ENCODE measurements at places on chromosomes 5 and 9.

- no peak for DNase-seq
Measured at GRCh38 chr9:30244877-30245276, 2139.6 kb upstream of the ACO1 start.

DNA sequence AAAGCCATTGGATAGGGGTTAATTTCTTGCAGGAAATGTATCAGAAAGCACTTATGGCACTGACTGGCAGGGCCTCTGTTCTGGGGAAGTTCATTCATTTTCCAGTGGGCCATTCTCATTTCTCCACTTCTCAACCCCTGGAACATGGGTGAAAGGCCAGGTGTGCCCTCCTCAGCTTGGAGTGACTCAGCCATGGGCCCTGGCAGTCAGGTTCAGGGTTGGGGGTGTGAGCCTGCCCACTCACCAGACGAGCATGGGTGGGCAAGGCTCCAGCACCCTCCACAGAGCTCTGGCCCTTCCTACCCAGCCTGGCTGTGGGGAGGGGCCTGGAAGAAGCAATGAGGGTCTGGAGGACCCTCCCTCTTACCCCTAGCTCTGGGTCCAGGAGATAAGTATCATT, 174.4 kb downstream of the HSPA4 start:
- DNase-seq: no peak

- no peak for DNase-seq
Measured at GRCh38 chr9:92324431-92324830, 719 bp downstream of the NOL8 start.

DNA sequence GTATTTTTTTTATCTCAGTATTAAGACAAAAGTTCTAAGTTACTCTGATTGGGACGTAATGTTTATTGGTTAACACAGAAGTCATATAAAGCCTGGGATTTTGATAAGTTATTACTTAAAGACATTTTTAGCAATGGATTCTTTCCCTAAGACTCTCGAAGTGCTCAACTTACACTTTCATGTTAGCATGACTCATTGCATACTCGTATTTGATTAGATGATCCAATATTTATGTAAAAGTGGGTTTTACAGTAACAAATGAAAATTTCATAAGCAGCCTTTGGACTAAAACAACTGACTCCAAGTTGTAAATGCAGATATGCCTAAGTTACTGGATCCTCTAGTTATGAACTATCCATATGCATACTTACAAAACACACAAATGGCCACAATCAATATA, 567.7 kb upstream of the NUDT12 start:
- DNase-seq: no peak

- DNase-seq: no peak
Measured at GRCh38 chr5:81427566-81427965, 33.6 kb upstream of the ACOT12 start.

- peak; percentile 17 for DNase-seq
Measured at GRCh38 chr5:169223595-169223953, 77.4 kb downstream of the SLIT3 start.

- DNase-seq: no peak
Measured at GRCh38 chr9:125893277-125893676, 146.1 kb downstream of the PBX3 start.

- DNase-seq: no peak
Measured at GRCh38 chr9:104556830-104557634, 11.9 kb upstream of the OR13C8 start.

DNA sequence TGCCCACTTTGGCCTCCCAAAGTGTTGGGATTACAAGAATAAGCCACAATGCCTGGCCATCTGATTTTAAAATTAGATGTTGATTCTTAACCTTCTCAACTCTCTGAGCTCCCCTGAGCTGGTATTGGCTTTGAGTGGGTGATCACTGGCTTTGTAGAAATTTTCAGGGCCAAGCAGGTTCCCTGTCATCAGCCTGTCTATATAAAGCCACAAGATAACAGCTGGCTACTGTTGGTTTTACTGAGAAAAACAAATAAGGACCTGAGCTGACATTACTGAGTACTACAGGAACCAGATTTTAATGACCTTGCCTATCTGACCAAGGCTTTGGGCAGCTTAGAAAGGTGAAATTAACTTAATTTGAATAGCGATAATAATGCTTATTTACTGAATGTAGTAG, 153.6 kb downstream of the MSX2 start:
- no peak for DNase-seq

Data from MCF 10A (cell line).